ENCODE measurements at places on chromosomes 5 and 9. TPM values are rescaled to one million over a fixed set of nuclear protein-coding genes. Genes with fewer than 3 reads are reported as not detected.
A peak's percentile ranks its signal among the peaks of the same experiment; 100 is the strongest.

The CAMK2A gene
- 0.50 TPM for total RNA-seq

The ZNF462 gene
- 41.4 TPM for total RNA-seq

The TSSK1B gene
- total RNA-seq = 4.0 TPM

The FGFR4 gene
- total RNA-seq = 2.2 TPM

The CSNK1A1 gene
- total RNA-seq = 219 TPM

The TAF11L5 gene
- not detected for total RNA-seq

The DAB2IP gene
- total RNA-seq = 51.6 TPM

The AGTPBP1 gene
- 10.5 TPM for total RNA-seq

The PCDHB14 gene
- total RNA-seq = 6.7 TPM

The SLC36A2 gene
- total RNA-seq = 0.74 TPM

The GFPT2 gene
- 14.0 TPM for total RNA-seq

The CLTA gene
- total RNA-seq = 259 TPM

GRCh38 chr5:88885002-88885401 is 2.0 kb upstream of the MEF2C start:
- H3K36me3 ChIP-seq = no peaks in the 10 kb centered on the region
- H3K27ac ChIP-seq = peak overlapping the region; percentile 82
- H3K4me3 ChIP-seq = no peak overlapping the region

GRCh38 chr5:61466017-61466416 is 134.0 kb downstream of the ZSWIM6 start:
- H3K27ac ChIP-seq = no peak overlapping the region
- no peaks in the 10 kb centered on the region for H3K4me1 ChIP-seq
- no peak overlapping the region for H3K4me3 ChIP-seq
- no peaks in the 10 kb centered on the region for H3K36me3 ChIP-seq
- no peak for DNase-seq

DNA sequence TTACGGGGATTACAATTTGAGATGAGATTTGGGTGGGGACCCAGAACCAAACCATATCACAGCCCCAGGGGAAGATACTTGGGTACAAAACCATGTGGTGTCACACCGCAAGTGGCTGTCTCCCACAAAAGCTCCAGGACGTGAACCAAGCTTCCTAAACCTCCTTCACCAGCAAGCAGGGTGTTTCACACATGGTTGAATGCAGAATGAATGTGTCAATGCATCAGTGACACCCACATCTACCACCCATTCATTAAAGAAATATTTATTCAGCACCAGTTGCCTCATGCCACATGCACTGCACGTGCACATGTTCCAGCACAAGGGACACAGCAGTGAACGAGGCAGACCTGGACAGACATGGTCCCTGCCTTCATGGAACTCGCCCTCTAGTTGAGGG is 70.9 kb upstream of the SPOCK1 start:
- H3K27ac ChIP-seq = no peak overlapping the region
- H3K4me3 ChIP-seq = no peak overlapping the region
- no peaks in the 10 kb centered on the region for H3K36me3 ChIP-seq
- no peak for DNase-seq
- no peaks in the 10 kb centered on the region for H3K4me1 ChIP-seq

DNA sequence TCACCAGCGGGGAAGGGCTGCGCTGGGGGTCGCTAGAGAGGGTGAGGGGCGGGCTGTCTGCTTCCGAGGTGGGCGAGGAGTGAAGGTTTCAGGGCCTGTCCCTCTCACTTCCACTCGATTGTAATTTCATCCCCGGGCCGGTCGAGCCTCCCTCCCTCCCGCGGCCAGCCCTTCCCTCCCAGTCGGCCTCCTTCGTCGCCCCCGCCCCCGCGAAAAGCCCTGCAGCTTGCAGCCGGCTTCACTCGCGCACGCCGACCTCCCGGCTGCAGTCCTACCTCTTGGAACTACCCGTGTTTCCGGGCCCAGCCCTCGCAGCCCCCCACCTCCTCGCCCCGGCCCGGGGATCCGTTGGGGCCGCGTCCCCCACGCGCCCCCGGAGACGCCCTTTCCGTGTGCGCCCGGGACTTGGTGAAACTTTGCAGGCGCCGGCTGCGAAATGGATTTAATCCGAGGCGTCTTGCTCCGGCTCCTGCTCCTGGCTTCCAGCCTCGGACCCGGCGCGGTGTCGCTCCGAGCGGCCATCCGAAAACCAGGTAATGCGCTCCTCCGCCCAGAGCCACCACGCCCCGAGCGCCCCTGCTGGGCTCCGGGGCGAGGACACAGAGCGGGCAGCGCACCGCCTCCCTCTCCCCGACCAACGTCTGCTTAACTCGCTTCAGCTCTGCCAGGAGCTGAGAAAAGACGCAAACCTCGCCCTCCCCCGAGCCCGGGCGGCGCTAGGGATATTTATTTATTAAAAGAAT is at the start of gene EGFLAM:
Gene EGFLAM, plus strand, starts transcription at position 241 of the 743 bp plus-strand sequence. Its CDS starts 196 bp downstream, at position 437.
- peak within 1 kb of the TSS; percentile 39 for H3K4me3 ChIP-seq
- H3K27me3 ChIP-seq = no peaks in the 10 kb centered on the region
- peaks cover 5% of the 10 kb centered on the region for H3K4me1 ChIP-seq
- H3K36me3 ChIP-seq = no peaks in the 10 kb centered on the region
- peak within 1 kb of the TSS; percentile 31 for H3K27ac ChIP-seq

DNA sequence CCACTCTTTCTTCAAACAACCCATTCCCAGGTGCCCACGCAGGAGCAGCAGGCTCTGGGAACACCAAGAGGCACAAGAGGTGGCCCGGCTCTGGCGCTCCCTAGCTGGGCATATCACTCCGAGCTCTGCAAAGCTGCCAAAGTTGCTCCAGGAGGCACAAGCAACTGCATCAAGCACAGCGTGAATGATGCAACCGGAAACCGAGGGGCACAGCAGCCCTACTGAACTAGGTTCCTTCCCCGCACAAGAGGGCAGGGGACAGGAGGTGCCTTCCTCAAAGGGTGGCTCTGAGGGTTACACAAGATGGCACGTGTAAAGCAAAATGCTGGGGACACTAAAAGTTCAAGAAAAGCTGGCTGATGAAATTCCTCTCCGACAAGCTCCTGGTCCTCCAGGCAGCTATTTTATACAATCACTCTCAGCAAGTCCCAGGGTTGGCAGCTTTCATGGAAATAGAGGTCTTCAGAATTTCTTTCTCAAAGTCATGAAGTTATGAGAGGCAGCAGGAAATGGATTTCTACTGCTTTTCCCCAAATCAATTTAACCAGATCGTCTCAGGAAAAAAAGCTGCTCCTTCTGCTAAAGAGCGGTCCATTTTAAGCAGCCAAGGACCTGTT is 22.9 kb downstream of the PSMB7 start:
- H3K4me3 ChIP-seq = no peak overlapping the region
- no peaks in the 10 kb centered on the region for H3K36me3 ChIP-seq
- H3K27me3 ChIP-seq = no peaks in the 10 kb centered on the region
- H3K4me1 ChIP-seq = no peaks in the 10 kb centered on the region
- no peak overlapping the region for H3K27ac ChIP-seq

- no peak overlapping the region for H3K4me3 ChIP-seq
- H3K36me3 ChIP-seq = no peaks in the 10 kb centered on the region
- H3K27ac ChIP-seq = no peak overlapping the region
- H3K4me1 ChIP-seq = no peaks in the 10 kb centered on the region
- H3K27me3 ChIP-seq = no peaks in the 10 kb centered on the region
- no peak for DNase-seq
Observed at GRCh38 chr5:143554918-143555477, 151.5 kb upstream of the NR3C1 start.

GRCh38 chr5:153987301-153987700 is 51.4 kb downstream of the FAM114A2 start:
- no peak for DNase-seq
- H3K4me1 ChIP-seq = no peaks in the 10 kb centered on the region
- no peak overlapping the region for H3K4me3 ChIP-seq
- no peaks in the 10 kb centered on the region for H3K36me3 ChIP-seq
- H3K27ac ChIP-seq = no peak overlapping the region

DNA sequence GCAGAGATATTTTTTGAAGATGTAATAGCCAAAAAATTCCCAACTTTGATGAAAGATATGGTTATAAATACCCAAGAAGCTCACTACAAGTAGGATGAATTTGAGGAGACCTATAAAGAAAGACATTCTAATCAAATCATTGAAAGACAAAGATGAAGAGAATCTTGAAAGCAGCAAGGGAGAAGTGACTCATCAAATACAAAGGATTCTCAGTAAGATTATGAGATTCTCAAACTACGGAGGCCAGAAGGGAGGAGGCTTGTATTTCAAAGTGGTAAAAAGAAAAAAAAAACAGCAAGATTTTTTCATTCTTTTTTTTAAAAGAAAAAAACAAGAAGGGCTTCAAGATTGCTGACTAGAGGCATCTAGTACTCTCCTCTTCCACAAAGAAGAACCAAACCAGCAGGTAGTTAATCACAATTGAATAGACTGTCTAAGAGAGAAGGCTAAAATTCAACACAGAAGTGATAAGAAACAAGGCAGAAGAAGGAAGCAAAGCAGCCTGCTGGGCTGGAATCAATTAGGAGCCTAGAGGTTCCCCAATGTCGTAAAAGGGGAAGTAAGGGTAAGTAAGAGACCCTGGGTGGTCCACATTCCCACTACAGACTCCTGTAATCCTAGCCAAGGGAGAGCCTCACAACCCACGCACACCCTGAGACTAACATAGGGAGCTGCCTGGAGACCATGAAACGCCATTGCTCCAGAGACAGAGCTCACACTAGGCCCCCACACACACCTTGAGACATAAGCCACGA is 59.1 kb upstream of the NIPAL4 start:
- no peaks in the 10 kb centered on the region for H3K36me3 ChIP-seq
- H3K4me1 ChIP-seq = no peaks in the 10 kb centered on the region
- no peak overlapping the region for H3K4me3 ChIP-seq
- DNase-seq = no peak
- no peak overlapping the region for H3K27ac ChIP-seq

GRCh38 chr9:75041041-75041440 is 12.9 kb upstream of the CARNMT1 start:
- H3K27ac ChIP-seq = no peak overlapping the region
- no peaks in the 10 kb centered on the region for H3K4me1 ChIP-seq
- DNase-seq = no peak

DNA sequence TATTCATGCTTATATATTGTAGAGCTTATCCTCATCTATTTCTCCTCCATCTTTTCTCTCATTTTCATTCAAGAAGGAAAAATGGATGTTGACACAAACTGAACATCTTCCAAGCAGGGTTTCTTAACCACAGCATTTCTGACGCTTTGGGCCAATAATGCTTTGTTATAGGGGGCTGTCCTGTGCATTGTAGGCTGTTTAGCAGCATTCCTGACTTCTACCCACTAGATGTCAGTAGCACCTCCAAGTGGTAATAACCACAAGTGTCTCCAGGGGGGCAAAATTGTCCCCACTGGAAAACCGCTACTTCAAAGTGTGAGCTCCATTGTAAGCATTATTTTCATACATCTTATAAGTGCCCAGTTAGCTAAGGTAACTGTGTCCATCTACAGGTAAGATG is 2.6 kb upstream of the TXNDC8 start:
- H3K36me3 ChIP-seq = no peaks in the 10 kb centered on the region
- no peak overlapping the region for H3K27ac ChIP-seq
- no peak for DNase-seq
- H3K4me3 ChIP-seq = no peak overlapping the region

GRCh38 chr5:102819634-102820033 is 64.5 kb downstream of the PAM start:
- H3K36me3 ChIP-seq = no peaks in the 10 kb centered on the region
- no peak overlapping the region for H3K4me3 ChIP-seq
- H3K27ac ChIP-seq = no peak overlapping the region

GRCh38 chr9:73280113-73280512 is 128.4 kb downstream of the ANXA1 start:
- no peak overlapping the region for H3K4me3 ChIP-seq
- H3K36me3 ChIP-seq = no peaks in the 10 kb centered on the region
- no peaks in the 10 kb centered on the region for H3K27me3 ChIP-seq
- no peak overlapping the region for H3K27ac ChIP-seq
- no peak for DNase-seq

- no peaks in the 10 kb centered on the region for H3K4me1 ChIP-seq
- no peak for DNase-seq
- H3K27ac ChIP-seq = no peak overlapping the region
- no peaks in the 10 kb centered on the region for H3K27me3 ChIP-seq
- H3K36me3 ChIP-seq = no peaks in the 10 kb centered on the region
Observed at GRCh38 chr9:12812710-12813109, 37.9 kb downstream of the LURAP1L start.

GRCh38 chr5:126680191-126680817 is 79.6 kb downstream of the PHAX start:
- no peaks in the 10 kb centered on the region for H3K36me3 ChIP-seq
- H3K27me3 ChIP-seq = peaks cover 8% of the 10 kb centered on the region
- no peak overlapping the region for H3K4me3 ChIP-seq
- no peak overlapping the region for H3K27ac ChIP-seq
- no peak for DNase-seq

DNA sequence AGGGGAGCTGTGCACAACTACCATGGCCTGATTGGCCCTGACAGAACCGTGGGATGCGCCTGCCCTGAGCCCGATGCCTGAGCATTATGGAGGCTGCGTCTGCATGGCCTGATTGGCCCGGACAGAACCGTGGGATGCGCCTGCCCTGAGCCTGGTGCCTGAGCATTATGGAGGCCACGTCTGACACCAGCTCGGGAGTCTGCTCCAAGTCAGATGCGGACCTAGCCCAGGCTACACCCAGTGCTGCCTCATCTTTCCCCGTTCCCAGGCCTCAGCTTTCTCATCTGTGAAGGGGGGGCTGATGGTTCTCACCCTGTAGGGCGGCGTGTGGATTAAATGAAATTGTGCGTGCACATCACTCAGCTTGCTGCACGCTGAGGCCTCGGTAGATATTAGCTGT is 7.3 kb downstream of the CEP72 start:
- H3K4me1 ChIP-seq = no peaks in the 10 kb centered on the region
- H3K27ac ChIP-seq = no peak overlapping the region
- DNase-seq = no peak
- H3K27me3 ChIP-seq = no peaks in the 10 kb centered on the region
- no peak overlapping the region for H3K4me3 ChIP-seq
